ENCODE measurements at places on chromosomes 1 and 21.

GRCh38 chr21:42169758-42170157 is 49.2 kb upstream of the ABCG1 start:
- no peak for DNase-seq

DNA sequence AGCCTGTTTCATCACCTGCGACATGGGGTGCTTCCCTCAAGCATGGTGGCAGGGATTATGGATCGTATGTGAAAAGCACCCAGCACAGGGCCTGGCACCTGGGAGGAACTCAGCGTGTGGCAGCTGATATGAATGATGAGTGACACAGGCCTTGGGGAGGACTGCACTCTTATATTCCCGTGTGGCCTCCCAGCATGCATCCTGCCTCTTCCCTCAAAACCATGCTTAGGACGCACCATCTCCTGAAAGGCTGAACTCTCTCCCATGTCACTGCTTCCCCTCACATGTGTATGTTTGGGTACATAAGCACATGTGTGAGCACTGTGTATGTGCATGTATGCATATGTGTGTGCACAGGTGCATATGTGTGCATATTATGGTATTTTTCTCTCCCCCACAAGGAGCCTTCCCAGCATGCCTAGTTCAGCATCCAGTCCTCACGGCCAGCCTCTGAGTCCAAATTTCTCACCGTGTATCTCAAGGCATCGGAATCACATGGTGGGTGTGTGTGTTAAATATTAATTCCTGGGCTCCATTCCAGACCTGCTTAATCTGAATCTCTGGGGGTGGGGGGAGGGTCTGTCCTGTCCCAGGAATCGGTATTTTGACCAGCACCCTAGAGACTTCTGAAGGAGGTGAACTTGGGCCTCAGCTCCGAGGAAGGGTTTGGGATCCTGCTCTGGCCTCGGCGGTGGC is 12.8 kb downstream of the MYOM3 start:
- DNase-seq: no peak

DNA sequence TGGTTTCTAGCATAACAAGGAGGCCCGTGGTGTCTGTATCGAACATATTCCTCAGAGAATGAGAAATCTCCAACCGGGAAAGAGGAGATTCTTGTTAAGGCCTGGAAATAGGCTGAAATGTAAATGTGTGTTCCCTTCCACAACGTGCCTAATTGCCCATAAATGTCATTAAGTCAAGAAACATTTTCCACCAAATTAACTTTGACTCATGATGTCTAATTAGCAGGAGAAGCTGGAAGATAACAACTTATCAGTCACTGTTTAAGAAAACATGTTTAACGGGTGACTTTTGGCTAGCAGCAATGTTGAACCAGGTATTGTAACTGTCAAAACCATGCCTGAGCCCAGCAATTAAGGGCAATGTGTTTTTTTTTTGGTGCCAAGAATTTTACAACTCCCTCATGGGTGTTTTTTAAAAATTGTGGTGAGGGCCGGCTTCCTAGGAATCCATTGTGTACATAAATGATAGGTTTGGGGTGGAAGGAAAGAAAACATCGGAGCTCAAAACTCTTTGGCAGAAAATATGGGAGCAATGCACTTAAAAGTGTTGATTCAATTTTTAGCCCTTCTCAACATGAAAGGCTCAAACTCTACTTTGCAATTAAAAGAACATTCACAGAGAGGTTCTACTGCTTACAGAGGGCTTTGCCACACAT is 67.0 kb downstream of the OLIG1 start:
- no peak for DNase-seq

GRCh38 chr1:222233444-222234158 is 314.3 kb downstream of the HHIPL2 start:
- DNase-seq: no peak

DNA sequence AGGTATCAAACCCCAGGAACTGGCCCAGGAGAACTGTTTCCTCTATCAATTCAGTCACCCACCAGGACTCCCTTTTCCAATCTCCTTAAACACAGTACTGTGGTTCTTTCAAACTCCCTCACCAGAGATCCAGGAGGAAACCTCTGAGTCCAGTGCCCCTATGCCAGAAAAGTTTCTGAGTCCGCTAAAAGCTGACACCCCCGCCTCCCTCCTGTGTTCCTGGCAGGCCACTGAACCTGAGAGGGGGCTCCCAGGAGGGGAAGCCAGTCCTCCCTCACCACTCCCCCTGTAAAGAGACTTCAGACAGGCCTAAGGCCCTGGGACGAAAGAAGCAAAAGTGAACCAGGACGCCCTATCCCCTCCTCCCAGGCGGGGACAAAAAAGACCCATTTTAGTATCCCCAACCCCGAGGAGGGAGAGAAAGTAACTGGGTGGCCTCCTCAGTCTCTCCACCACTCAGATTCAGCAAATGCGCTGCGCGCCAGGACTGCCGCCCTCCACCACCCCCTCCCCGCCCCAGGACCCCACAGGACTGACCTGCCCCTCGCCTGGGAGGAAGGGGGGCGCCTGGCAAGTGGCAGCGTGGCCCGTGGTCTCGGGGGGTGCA is 624 bp downstream of the SLC41A1 start:
- DNase-seq: no peak

DNA sequence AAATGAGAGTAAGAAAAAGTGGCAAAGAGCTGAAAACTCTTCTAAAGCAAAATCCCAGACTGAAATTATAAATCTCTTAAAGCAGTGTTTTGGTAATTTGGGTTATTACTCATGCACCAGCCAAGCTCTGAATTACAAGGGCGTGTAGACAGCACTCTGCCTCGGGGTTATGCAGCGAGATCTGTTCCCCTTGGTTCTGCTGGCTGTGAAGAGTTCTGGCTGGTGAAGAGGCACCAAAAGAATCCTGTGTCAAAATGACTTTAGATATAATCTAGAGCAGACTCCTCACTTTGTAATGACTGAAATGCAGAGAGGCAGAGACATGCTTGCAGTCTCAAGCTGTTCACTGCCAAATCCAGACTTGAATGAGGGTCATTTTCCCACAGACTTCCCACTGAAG is 461.8 kb upstream of the CXADR start:
- DNase-seq: no peak

- no peak for DNase-seq
These were observed 618.0 kb downstream of the NPHP4 start for GRCh38 chr1:5374192-5374591.

GRCh38 chr1:119489201-119489600 is 17.8 kb upstream of the HSD3B1 start:
- no peak for DNase-seq

DNA sequence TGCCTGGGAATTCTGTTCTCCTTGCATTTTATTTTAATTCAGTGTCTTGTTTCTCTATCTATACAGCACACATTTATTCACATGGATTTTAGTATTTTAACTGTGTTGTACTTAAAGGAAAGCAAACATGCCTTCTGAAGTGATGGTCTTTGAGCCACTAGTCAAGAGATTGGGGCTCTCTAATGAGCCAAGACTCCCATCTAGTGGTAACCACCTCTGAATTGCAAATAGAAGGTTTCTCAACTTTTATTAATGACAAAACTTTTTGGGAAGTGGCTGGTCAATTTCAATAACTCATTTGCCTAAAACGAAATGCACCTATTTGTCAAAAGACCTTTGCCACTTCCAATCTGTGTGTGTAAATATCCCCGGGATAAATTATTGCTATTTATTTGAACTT is 199.6 kb downstream of the LTN1 start:
- no peak for DNase-seq

DNA sequence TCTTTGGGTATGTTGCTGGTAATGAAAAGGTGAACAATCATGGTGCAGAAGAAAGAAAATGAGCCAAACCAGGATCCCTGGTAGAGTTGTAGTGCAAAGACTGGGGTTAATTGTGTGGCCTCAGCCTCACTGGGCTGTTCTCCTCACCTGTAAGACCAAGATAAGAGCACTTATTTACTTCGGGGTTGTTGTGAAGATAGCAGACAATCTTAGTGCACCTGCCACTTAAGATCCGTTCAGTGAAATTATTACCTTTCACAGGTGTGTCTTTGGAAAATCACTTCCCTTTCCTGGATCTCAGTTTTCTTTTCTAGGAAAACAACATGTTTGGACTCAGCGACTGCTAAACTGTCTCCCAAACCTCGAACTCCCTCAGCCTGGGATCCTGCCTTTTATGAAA is 1.3 kb upstream of the FGGY start:
- no peak for DNase-seq

GRCh38 chr1:167620002-167620401 is 10.0 kb upstream of the RCSD1 start:
- no peak for DNase-seq

DNA sequence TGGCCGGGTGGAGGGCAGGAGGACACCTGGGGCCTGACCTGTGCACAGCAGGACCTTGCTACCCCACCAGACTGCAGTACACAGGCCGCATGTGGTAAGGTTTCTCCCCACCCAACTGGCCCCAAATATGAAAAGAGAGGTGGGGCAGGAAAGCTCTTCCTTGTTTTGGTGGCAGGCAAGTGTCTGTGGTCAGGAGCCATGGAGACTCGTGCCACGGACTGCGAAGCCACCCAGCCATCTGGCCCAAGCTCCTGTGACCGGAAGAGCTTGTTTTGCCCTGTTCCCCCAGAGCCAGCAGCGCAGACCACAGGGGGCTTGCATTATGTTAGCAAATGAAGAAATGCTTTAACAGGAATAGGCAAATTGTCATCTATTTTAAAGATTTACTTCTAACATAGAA is 54.9 kb downstream of the OLIG1 start:
- DNase-seq: no peak

- DNase-seq: no peak
These were observed 3.8 kb downstream of the HECTD3 start for GRCh38 chr1:45007311-45007710.

DNA sequence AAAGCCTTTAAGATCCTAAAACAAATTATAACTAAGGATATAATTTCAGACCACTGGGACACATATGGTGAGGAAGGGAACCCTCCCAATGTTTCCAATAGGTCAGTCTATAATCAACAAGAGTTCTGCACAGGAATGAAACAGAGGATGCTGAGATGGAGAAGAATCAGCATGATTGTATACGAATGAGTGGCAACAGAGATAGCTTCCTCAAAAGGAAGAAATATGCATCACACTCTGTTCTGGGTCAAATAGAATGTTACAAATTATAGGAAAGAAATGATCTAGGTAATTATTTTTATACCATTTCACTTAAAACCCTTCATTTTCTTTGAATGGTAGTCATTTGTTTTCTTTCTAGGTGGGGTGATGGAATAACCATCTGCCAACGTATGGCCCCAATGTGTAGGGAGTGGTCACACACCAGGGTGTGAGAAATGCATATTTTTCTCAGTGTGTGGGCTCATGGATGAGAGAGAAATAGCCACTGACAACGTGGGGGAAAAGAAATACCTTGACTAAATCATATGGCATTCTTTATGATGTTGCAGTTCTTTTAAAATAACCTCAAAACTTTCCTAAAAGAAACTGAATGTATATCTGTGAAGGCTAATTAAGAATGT is 104.6 kb upstream of the IVNS1ABP start:
- DNase-seq: no peak

DNA sequence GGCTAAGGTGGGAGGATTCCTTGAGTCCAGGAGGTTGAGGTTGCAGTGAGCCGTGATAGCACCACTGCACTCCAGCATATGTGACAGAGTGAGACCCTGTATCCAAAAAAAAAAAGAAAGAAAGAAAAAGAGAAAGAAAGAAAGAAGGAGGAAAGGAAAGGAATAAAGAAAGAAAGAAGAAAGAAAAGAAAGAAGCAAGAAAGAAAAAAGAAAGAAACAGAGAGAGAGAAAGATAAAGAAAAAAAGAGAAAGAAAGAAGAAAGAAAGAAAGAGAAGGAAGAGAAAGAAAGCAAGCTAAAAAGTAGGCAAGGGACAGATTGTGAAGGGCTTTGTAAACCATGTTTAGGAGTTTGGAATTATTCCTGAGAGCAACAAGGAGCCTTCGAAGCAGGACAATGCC is 80.1 kb downstream of the MAB21L3 start:
- DNase-seq: no peak

DNA sequence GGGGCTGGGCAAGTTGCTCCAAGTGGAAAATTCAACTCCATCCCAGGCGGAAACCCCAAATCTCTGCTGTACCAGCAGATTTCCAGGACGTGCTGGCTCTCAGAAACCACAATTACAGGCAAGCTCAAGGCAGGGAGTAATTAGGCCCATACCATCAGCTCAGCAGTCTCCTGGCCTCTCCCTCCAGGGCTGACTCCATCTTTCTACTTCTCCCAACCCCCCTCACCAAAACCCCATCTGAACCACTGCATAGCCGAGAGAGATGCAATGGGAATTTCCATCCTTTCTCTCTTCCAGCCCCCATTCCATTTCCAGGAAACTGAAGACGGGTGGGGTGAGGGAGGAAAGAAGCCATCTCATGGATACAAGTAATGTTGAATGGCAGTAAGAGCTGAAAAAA is 41.2 kb downstream of the ARHGEF11 start:
- no peak for DNase-seq

- no peak for DNase-seq
These were observed 263.7 kb upstream of the RAB4A start for GRCh38 chr1:229007167-229007566.

DNA sequence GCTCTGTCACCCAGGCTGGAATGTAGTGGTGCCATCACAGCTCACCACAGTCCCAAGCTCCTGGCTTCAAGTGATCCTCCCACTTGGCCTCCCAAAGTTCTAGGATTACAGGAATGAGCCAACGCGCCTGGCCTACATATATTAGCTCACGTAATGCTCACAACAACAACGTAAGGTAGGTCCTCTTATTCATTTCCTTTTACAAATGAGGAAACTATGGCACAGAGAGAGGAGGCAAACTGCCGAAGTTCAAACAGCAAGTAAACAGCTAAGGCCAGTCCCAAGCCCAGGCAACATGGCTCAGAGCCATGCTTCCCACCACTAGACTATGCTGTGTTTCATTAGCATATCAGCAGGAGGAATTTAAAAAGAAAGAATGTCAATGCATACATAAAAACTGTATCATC is 284.4 kb downstream of the VAV3 start:
- DNase-seq: no peak

- DNase-seq: no peak
These were observed 48.5 kb upstream of the SAMD13 start for GRCh38 chr1:84253036-84253435.

DNA sequence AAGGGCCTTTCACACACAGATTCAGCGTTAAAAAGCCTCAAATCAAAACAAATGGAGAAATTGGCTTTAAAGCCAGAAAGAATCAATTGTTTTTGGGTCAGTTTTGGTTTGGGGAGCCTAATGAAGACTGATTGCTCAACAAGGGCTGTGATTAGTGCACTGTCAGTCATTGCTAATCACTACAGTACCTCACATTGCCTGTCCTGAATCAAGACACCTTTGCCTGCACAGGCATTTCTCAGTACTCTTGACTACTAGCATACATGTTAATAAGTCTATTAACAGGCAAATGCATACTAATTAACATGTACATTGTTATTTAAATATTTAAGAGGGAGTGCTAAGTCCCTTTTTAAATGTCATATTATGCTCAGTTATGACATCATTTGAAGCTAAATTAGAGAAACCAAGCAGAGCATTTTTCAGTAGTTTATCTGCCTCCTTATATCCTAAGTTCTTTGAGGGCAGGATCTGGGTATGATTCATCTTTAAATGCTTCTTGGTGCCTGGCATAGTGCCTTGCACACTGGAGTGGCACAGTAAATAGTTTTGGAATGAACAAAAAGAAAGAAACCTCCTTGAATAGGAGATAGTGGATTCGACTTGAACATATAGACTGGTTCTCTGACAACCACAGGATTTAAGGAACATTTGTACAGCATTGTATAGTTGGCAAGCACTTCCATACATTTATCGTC is 25.8 kb upstream of the CCN1 start:
- DNase-seq: no peak

GRCh38 chr1:217718873-217719272 is 87.7 kb downstream of the SPATA17 start:
- DNase-seq: peak; percentile 19
